DMS79 (cell line): ENCODE measurements at places on chromosomes 2 and 18.
A peak's percentile ranks its signal among the peaks of the same experiment; 100 is the strongest.

GRCh38 chr18:49072524-49072934 is 121.8 kb upstream of the SMAD7 start:
- no peak for DNase-seq

GRCh38 chr2:55119711-55120487 is 69.6 kb upstream of the RTN4 start:
- DNase-seq = no peak

GRCh38 chr2:11635141-11635540 is 34.9 kb downstream of the NTSR2 start:
- no peak for DNase-seq

- DNase-seq = no peak
These were observed 44.8 kb downstream of the SPAST start for GRCh38 chr2:32108111-32108510.

GRCh38 chr2:100015849-100016248 is 126.5 kb downstream of the AFF3 start:
- no peak for DNase-seq

DNA sequence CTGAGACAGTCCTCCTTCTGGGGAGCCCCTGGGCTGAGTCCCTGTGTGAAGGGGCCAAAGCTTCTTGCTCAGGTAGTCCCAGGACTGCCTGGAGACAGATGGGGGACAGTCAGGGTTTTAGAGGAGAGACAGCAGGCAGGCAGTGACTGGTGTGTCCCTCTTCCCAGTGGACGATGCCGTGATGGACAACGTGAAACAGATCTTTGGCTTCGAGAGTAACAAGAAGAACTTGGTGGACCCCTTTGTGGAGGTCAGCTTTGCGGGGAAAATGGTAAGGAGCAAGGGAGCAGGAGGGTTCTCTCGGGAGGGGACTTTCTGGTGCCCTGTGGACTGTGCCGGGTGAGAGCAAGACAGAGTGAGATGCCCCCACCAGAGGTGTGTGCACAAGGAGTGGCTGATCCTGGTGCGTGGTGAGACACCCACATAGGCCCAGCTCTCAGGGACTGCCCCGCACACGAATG is 74.8 kb downstream of the DYSF start:
- no peak for DNase-seq

- DNase-seq = no peak
These were observed 30.7 kb upstream of the REG3G start for GRCh38 chr2:78994789-78995188.

GRCh38 chr2:74690571-74690970 is 36.5 kb downstream of the SEMA4F start:
- DNase-seq = peak; percentile 18

GRCh38 chr2:102142829-102143449 is 393 bp downstream of the IL1R1 start:
- DNase-seq = no peak

- DNase-seq = no peak
These were observed 35.5 kb upstream of the SLC35F5 start for GRCh38 chr2:113791697-113792590.

DNA sequence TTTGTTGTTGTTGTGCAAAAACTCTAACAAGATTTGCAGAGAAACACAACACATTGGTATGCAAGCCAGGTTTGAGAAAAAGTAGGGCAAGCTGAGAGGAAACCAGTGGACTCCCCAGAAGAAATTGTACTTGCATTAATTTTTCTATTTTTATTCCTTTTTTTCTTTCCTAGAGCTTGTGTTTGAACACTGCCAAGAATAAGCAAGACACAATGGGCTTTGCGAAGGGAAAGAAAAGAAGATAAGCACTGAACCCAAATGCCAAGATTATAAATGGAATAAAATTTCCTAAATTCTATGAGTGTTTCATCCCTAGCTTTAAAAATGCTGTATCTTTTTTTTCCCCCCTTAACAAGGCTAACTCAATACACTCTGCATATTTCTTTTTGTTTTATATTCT is 17.0 kb upstream of the CYTIP start:
- DNase-seq = no peak

DNA sequence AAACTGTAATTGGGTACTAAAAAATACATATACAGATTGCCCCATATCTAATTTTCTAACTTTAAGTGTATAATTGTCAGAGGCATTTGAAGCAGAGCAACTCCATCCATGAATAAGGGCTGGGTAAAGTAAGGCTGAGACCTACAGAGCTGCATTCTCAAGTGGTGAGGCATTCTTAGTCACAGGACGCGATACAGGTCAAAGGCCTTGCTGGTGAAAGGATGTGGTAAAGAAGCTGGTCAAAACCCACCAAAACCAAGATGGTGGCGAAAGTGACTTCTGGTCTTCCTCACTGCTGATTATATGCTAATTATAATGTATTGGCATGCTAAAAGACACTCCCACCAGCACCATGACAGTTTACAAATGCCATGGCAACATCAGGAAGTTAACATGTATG is 50.0 kb downstream of the SLC8A1 start:
- no peak for DNase-seq

- no peak for DNase-seq
These were observed 37.3 kb downstream of the GREB1 start for GRCh38 chr2:11571170-11571569.

- no peak for DNase-seq
These were observed 12.8 kb upstream of the ALPP start for GRCh38 chr2:232365621-232366321.

DNA sequence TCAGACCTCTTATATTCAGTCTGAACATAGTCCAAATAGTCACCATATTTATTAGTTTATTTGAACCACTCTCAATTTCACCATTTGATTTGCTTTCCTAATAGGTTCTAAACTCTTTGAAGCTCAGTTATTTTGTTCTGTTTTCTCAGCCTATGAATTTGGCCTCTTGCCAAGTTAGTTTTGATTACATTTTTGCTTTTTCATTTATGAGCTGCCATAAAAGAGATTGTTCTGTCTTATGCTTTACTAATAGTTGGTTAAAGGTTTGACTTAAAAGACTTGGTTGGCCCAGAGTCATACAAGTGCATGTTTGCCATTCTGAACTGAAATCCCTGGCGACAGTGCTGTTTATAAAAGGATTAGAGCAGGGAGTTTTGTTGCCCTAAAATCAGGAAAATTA is 85.9 kb upstream of the RANBP2 start:
- DNase-seq = peak; percentile 37

DNA sequence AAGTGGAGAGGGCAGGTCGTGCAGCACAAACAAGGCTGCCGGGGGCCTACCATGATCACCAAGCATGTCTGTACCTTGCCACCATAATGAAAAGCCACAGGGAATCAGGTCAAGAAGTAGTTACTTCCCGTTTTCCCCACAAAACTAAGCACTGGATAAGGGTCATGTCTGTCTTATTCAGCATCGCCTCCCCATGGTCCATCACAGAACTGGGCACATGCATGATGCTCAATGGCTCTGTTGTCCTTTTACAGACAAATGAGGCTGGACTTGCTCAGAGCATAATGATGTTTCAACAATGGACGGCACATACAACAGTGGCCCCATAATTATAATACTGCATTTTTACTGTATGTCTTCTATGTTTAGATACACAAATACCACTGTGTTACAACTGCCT is 27.5 kb downstream of the REEP1 start:
- no peak for DNase-seq

- DNase-seq = peak; percentile 34
These were observed 95.1 kb downstream of the MYO5B start for GRCh38 chr18:50099725-50100407.
